Uterus (tissue), 4 donors: ENCODE measurements at places on chromosomes 5 and 9. TPM values are rescaled to one million over a fixed set of nuclear protein-coding genes. Genes with fewer than 3 reads are reported as not detected.

IL7R gene
- total RNA-seq, result 1.3 TPM

RAB24 gene
- 16.9 TPM for total RNA-seq

SLC6A19 gene
- not detected for total RNA-seq

PCDHGA7 gene
- 10.0 TPM for total RNA-seq

MYMK gene
- not detected for total RNA-seq

LECT2 gene
- total RNA-seq, result not detected

DNA sequence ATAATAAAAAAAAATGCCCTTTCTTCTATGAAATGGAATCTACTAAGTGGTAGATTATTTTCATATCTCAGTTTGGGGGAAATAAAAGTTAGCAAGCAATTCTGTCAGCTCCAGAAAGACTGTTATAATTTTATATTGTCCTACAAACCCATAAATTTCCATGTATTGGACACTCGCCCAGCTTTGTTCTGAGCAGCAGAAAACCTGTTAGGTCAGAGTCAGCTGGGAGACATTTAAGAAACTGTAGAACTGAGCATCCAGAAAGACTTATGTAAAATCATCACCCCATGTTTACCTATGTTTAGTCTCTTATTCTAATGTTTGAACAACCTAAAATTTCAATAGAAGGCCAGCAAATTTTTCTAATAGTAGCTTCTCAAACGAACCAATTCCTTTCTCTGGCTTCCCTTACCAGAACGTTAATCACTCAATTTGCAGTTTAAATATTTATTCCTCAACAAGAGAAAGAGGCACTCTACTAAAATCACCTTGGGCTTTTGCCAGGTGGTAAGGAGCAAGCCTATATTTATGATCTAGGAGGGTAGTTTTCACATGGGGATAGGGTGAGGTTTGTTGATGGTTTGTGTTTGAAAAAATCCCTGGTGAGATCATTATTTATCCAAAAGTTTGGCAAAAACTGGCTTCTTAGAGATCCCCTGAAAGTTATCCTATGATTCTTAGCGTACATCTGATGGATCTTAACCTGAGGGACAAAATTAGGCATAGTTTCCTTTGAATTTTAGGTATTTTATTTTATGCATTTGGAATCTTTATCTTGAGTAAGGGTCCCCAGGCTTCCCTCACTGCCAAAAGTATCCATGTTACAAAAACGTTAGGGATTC lies 34.4 kb downstream of the MACROH2A1 start:
- no peak for DNase-seq

DNA sequence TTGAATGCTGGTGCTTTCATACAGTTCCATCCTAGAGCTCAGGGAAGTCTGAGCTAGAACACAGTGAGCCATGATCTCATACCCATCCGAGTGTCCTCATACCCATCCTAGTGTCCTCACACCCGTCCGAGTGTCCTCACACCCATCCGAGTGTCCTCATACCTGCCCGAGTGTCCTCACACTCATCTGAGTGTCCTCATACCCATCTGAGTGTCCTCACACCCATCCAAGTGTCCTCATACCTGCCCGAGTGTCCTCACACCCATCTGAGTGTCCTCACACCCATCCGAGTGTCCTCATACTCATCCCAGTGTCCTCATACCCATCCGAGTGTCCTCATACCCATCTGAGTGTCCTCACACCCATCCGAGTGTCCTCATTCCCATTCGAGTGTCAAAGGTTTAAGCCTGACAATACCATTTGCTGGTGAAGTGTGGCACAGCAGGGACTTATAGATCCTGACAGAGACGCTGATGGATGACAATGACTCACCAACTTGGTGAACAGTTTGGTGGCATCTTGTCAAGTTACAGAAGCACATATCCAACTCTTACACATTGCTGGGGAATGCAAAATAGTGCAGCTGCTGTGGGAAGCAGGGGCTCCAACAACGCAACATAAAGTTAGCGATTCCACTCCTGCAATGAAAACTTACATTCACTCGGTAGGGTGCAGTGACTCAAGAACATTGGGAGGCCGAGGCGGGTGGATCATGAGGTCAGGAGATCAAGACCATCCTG lies 77.0 kb upstream of the COL5A1 start:
- DNase-seq, result no peak

GRCh38 chr9:90124961-90125360 lies 517.7 kb downstream of the DIRAS2 start:
- no peak for DNase-seq

DNA sequence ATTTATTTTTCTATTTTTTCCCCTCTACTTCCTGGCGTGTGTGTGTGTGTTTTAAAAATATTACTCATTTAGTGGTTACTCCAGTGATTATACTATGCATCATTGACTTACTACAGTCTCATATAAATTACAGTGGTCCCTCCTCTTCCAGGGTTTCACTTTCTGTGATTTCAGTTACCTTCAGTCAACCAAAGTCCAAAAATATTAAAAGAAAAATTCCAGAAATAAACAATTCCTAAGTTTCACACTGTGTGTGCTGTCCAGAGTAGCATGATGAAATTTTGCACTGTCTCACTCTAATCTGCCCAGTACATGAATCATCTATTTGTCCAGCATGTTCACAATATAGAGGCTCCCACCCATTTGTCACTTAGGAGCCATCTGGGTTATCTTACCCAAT lies 47.4 kb upstream of the CCDC112 start:
- DNase-seq, result no peak

DNA sequence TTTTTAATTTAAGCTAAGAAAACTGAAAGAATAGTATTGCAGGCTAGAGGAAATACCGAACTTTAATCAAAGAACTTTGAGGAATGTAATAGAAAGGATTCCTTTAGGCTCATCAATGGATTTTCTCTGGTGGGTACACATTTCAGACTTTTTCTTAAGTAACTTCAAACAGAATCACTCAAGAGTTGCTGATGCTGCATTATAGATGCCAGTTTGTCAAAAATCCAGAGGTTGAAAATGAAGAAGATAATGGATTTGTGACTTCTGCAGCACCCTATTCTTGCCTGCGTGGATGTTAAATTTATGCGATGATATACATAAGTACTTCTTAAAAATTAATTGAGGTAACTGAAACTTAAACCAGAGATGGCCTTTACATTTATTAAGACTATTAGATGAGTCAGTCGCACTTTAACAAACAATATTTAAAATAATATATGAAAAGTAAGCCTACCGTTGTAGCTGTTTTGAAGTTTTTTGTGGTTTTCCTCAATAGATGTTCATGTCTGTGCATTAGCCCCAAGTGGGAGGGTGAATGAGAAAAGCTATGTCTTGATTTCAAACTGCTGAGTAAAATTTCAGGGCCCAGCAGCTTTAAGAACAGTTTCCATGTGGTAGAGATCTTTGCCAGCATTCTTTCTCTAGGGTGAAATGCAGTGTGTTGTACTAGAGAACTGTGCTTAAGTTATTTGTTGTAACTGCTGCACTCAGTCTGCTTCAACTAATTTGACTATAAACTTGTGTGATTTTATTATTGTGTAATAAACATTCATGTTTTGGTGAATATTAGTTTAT lies at the start of gene OGN:
Gene OGN (minus strand): TSS at position 537 of the 795 bp plus-strand sequence. CDS start 1,171 bp downstream, outside the sequence.
- no peak for DNase-seq

DNA sequence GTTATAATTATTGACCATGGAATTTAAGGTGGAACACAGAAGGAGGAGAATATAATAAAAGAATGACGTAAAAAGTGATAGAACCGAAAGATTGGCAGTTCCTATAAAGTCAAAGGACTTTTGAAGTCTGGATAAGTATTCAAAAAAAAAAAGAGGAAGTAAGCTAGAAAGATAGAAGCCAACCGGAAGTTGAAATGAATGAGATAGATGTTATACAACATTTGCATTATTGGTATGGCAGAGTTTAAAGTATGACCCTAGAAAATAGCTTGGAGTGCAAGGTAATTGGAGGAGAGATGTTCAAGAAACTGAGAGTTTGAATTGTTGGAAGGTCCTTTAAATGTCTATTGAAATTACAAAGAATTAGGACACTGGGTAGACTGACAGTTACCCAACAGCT lies 293.6 kb downstream of the FER start:
- DNase-seq, result no peak

DNA sequence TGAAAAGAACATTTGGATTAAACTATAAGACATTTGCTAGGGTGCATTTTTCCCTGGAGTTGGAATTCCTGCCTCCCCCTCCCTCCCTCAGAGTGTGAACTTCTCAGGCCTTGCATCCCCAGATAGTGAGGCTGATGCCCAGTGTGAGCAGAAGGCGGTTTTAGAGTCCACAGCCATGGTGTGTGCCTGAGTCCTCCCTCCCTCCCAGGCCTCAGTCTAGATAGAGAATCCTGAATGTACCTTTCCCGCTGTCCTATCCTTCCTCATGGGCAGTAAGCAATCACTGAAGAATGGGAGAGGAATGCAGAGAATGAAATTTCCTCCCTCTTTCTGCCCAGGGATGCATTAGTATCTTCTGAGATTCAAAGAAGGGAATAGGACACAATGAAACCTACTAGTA lies 108.5 kb downstream of the RASGRF2 start:
- no peak for DNase-seq

GRCh38 chr5:106459541-106459940 lies 1211.2 kb downstream of the EFNA5 start:
- no peak for DNase-seq

DNA sequence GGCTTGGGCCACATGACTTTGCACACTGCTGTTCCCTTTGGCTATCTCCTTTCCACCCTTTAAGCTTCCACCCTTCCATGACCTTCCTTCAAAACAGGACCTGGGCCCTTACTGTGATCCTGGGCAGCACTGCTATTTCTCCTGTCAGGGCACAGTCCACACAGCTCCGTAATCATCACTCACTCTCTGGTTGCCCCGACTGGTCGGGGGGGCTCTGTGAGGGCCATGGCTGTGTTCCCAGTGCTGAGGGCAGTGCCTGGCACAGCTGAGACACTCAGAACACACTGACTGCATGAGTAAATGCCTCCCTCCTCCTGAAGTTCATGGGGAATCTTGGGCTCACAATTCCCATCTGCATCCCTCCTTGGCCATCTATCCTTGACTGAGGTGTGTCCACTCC lies 12.2 kb downstream of the TRAF1 start:
- DNase-seq, result no peak

- DNase-seq, result no peak
Measured at GRCh38 chr5:113574417-113574816, 60.9 kb downstream of the YTHDC2 start.

GRCh38 chr9:13266167-13266566 lies 13.3 kb downstream of the MPDZ start:
- no peak for DNase-seq

DNA sequence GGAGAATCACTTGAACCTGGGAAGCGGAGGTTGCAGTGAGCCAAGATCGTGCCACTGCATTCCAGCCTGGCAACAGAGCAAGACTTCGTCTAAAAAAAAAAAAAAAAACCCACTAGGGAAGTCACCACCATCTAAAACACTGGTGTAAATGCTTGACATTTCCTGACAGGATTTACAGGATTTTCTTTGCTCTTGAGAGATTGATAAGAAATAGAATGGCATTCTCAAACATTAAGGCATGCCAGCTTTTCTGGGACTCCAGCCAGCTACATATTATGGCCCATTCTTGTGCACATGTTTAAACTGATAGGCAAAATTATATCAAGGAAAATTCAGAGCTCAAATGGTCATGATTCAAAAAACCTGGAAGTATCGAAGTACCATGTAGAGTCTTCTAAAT lies 28.7 kb downstream of the GTF3C4 start:
- DNase-seq, result no peak

- DNase-seq, result no peak
Measured at GRCh38 chr9:136045595-136046553, 49.2 kb downstream of the NACC2 start.

DNA sequence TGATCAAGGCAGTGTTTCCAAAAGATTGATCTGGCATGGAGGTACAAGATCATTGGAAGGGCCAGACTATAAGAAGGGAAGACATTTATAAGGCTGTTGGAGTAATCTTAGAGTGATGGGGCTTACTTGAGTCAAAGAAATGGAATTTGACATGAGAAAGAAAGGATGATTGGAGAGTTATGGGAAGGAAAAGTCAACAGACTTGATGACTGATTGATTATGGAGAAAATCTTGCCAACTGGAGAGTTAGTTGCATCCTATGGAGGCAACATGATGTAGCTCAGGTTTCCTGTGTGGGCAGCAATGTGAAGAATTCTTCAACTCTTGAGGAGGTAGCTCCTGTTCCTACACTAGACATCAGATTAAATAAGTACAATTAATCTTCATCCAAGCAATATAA lies 10.9 kb upstream of the MAST4 start:
- no peak for DNase-seq

DNA sequence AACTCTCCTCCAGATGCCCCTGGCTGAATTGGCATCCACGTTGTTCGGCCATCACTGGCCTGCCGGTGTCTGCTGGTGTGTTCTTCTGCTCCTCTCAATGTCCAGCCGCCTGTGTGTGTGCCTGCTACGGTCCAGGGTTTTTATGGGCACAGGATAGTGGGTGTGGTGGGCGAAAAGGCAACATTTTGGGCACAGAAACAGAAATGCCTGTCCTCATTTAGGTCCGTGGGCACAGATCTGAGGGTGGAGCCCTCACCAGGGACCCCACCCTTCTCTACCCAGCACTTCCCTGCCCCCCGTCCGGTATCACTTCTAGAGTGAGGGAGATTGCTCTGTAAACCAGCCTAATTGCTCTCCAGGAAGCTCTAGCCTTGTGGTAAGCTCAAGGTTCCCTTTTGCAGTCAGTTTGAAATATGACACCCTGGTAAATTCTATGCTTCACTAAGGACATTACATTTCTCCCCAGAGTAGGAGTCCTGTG lies 410.1 kb downstream of the MAT2B start:
- DNase-seq, result no peak

DNA sequence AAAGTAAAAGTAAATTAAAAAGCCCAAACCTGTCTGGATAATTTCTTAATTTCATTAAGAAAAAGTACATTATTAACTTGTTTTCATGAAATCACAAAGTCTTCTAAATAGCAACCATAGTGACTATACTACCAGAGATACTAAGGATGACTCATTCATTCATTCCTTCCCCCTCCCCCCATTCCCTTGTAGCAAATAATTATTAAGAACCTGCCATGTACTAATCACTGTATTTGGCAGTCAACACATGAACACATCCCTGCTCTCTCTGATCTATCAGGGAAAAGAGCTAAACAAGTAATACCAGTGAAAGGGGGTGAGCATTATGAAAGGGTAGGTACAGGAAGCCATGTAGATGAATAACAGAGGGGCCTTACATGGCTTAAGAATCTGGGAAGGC lies 203.9 kb downstream of the CWC27 start:
- no peak for DNase-seq

DNA sequence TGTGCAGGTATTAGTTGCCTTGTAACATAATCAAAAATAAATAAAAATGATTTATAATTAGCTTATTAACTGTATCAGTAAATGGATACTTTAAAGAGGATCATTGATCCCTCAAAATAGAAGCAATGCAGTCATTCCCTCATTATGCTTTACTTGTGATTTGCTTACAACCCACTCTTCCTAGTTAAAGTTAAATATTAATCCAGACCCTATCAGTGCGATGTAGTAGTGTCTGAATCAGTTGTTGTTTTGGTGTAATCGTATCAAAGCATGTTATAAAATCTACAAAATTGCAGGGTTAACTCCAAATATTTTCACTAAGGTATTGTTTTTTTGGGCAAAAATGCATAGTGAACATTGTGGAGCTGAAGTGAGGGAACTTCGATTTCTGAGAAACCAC lies 17.6 kb downstream of the TENT4A start:
- no peak for DNase-seq
